ENCODE measurements at places on chromosomes 13 and 19.

DNA sequence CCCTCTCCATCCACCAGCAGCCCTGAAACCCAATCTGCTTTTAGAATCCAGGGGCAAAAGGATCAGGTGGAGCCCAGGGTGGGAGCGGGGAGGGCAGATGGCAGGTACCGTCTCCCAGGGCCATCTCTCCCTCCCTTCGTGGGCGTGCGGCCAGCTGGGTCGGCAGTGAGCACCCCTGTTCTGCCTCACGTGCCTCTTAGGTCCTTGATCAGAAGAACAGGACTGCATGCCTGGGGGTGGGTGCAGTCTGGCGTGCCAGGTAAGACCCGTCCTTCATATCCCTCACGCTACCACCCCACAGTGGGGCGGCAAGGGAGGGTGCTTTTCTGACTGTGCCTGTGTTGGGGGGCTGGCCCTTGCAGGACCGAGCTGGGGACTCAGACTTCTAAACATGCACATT is 2.0 kb downstream of the SLC8A2 start:
- no peak for DNase-seq

DNA sequence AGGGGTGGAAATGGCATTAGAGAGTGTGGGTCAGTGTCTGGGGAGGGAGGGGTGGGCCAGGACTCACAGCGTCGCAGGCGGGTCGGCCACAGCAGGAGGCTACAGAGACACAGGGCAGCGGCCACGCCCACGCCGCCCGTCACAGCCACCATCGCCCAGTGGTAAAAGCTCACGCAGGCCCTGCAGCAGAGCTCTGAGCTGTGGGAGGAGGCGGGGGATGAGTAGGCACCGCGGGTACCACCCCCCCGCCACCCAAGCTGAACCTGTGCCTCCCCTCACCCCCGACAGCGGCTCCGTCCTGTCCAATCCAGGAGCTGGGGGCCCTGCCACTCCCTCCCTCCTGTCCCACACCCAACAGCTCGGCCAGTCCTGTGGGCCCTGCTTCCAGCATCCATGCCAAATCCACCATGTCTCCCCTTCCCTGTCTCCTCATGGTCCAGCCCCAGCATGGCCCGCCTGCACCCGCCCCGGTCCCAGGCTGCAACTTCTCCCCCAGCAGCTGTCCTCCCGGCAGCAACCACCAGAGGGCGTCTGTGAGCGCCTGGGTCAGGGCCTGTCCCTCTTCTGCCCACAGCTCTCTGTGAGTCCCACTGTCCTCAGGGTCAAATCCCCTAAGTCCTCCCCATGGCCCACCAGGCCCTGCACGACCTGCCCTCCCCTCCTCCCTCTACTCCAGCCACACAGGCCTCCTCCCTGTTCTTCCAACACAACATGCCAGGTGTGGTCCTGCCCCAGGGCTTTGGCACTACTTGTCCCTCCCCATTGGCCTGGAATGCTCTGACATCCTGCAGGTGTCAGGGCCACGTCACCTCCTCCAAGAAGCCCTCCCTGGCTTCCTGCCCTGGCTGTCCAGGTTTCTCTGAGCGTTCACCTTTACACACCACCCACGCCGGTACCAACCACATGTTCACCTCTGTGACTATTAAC is 6.0 kb downstream of the TEKTIP1 start:
- DNase-seq, result peak; percentile 84

DNA sequence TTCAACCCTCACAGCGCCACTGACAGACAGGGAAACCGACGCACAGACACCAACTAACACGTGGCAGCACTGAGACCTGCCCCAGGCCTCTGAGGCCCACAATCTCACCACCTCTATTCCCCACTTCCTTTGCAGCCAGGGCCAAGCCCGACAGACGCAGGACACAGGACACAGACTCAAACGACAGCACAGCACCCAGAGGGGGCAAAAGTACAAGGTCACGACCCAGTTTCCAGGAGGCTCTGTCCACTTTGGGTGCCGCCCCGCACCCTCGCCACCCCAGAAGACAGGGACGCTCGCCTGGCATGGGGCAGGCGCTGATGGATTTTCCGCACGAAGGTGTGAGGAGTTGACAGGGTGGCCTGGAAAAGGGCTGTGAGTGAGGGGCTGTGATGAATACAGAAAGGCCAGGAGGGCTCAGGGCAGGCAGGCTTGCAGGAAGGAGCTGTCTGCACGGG is 48.8 kb downstream of the MLLT1 start:
- DNase-seq, result no peak

GRCh38 chr13:97695684-97696083 is 257.8 kb upstream of the IPO5 start:
- DNase-seq, result no peak

DNA sequence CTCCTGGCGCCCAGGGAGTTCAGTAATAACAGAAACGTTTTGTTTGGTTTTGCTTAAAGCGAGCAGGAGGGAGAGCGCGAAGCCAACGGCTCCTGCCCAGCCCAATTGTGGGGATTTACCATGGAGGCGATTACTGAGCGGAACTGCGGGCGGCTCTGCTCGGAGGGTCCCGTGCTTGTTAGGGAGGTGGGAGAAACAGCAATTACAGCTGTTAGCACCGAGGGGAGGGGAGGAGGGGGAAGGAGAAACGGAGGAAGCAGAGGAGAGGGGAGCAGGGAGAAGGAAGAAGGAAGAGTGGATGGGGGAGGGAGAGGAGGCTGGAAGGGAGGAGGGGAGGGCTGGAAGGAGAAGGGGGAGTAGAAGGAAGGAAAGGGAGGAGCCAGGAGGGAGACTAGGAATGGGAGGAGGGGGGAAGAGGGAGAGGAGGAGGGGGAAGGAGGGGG is 7.7 kb upstream of the ONECUT3 start:
- DNase-seq, result no peak

- DNase-seq, result no peak
Measured at GRCh38 chr19:17975032-17975431, 8.1 kb downstream of the KCNN1 start.

- DNase-seq, result no peak
Measured at GRCh38 chr13:21517576-21517975, 58.5 kb upstream of the ZDHHC20 start.
